ENCODE measurements at places on chromosomes 1 and 21.

DNA sequence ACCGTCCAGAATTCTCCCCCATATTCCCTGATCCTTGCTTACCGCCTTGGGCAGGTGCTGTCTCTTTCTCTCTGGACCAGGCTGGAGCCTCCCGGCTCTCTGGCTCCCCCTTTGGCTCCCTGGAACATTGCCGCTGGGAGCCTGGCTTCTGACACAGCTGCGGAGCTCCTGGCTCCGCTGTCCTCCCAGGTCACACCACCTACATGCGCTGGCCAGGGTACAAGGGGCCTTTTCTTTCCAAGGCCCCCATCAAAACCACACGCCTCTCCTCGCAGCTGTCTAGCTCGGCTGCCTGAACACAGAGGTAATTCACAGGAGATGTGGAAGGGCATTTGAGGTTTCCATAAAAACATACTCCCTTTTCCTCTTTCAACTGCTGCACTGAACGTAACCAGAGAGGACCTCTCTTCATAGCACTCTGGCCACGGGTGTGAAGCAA is 7.5 kb upstream of the ZNF648 start:
- DNase-seq: peak; percentile 24

- no peak for DNase-seq
Measured at GRCh38 chr1:75136195-75136815, 2.1 kb downstream of the LHX8 start.

GRCh38 chr1:226806988-226807387 is 63.4 kb upstream of the PSEN2 start:
- DNase-seq: no peak

- DNase-seq: peak; percentile 36
Measured at GRCh38 chr1:160375788-160376524, 9.1 kb downstream of the NHLH1 start.
